ENCODE measurements at places on chromosomes 2 and 18. TPM values are rescaled to one million over a fixed set of nuclear protein-coding genes. Genes with fewer than 3 reads are reported as not detected.
A peak's percentile ranks its signal among the peaks of the same experiment; 100 is the strongest.

ASPRV1 gene
- total RNA-seq: 1.4 TPM

DNA sequence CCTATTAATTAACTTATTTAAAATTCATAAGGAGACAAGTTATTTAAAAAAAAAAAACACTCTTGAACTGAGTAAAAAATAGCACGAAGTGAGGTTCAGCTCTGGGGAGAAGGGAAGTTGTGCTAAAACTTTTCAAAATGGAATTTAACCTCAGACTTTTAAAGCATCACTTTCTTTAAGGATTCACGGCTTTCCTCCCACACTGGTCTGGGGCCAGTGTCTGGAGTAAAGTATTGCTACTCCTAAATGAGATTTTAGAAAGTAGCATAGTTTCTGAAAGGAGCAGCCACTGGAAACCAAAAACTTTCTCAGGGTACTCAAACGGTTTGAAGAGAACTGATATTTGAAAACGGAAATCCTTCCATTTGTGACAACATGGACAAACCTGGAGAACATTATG lies 97.7 kb upstream of the CYP1B1 start:
- DNase-seq: no peak

- no peak for DNase-seq
These were observed 11.8 kb downstream of the RASGRP3 start for GRCh38 chr2:33488178-33488690.

- no peak for DNase-seq
These were observed 27.4 kb downstream of the PRKCE start for GRCh38 chr2:45678791-45679348.

DNA sequence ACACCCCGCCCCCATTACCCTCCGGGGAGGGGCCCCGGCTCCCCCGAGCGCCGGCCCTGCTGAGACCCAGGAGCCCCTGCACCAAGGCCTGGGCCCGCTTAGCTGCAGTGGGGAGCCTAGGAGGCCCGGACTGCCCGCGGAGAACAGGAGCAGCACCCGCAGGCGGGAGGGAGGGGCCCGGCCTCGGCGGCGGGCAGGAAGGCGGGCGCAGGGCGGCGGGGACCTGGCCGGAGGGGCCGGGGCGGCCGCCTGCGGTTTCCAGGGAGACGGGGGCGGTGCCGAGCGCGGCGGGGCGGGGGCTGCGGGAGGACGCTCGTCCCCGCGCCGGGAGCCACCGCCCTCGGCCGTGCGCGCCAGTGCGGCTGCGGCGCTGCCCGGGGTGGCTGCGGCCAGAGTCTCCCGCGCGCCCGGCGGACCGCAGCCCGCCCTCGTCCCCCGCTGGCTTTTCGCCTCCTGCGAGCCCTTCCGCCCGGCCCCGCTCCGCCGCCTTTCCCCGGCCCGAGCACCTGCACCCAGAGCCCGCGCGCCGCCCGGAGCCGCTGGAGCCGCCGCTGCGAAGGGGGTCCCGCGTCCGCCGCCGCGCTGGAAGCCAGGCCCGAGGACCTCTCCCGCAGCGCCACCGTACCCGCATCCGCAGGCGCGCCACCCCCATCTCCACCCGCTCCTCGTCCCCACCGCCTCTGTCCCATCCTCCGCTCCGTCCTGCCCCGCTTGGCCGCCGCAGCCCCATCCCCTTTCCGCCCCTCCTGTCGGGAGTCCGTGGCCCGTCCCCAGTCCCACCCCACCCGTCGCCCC lies 17.2 kb downstream of the GPC1 start:
- peak; percentile 66 for DNase-seq

DNA sequence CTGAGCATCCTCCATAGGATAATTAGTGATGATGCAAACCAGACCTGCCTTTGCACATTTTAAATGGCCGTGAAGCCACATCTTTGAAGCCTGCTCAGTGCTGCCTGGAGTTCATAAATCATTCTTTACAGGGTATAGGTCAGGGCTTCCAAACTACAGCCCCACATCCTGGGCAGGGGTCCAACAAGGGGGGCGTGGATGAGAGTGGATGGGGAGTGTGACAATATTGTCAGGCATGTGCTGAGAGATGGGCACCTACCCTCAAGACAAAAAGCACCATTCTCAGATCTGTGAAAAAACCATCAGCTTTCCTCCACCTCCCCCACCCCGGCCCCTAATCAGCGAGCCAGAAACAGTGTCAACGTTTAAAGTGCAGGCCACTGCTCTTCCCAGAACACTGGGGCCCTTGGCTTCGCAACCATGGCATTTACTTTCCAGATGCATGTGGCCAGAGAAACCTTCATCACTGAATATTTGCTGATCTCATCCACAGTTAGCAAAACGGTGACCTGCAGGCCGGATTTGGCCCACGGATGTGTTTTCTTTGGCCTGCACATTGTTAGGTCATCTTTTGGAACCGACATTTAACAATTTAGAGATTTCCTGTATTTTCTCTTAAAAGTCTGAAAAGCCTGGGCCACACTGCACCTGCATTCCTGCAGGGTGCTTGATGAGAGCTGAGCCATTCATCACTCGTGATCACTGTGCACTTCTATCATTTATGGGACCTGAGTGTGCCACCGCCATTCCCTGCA lies 130.7 kb downstream of the ANKRD44 start:
- DNase-seq: no peak

DNA sequence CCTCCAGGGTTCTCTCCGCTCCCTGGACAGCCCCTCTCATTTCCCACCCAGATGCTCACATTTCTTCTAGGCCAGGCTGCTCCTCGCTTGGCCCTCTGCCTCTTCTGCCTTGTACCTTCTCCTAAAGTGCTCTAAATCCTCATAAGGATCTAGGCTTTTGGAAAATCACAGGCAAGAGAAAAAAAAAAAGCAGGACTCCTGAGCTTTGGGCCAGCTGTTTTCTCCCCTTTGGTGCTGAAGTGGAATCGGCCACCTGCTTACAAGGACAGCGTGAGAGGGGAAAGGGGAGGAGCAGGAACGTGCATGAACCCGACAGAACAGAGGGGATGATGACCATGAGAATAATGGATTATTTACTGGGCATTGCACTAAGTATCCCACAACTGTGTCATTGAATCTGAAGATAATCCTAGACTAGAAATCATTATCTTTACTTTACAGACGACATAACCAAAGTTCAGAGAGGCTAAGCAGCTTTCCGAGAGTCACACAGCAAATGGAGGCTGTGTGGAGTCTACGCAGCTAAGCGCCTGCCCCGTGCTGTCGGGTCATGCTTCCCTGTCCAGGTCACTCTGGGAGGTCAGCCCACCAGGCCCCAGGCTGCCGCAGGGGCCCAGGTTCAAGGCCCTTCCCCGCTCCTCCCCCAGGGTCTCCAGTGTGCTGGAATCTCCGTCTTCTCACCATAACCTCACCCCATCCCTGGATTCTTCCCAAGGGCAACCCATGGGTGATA lies 141.9 kb downstream of the PXDN start:
- no peak for DNase-seq

DNA sequence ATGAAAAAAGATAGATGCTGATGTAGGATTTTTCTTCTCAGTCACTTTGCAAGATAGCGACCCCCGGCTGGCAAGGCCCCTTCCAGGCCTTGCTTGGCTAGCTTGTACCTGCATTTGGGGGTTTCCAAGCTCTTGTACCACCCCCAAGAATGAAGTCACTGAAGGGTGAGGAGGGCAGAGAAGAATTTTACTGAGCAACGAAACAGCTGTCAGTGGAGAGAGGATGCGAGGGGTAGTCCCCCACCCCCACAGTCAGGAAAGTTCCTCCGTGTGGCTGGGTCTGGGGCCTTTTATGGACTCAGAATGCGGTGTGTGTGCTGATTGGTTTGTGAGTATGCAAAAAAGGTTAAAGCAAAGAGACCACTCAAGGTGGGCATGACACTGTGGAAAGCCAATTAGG lies 382.0 kb downstream of the GPD2 start:
- DNase-seq: no peak

- no peak for DNase-seq
These were observed 23.2 kb downstream of the SATB2 start for GRCh38 chr2:199434555-199434954.

HMSD gene
- 25.0 TPM for total RNA-seq

- no peak for DNase-seq
These were observed 72.7 kb upstream of the UBE2E3 start for GRCh38 chr2:180907731-180908130.

GRCh38 chr2:47697000-47697601 lies 85.8 kb upstream of the MSH6 start:
- no peak for DNase-seq

DNA sequence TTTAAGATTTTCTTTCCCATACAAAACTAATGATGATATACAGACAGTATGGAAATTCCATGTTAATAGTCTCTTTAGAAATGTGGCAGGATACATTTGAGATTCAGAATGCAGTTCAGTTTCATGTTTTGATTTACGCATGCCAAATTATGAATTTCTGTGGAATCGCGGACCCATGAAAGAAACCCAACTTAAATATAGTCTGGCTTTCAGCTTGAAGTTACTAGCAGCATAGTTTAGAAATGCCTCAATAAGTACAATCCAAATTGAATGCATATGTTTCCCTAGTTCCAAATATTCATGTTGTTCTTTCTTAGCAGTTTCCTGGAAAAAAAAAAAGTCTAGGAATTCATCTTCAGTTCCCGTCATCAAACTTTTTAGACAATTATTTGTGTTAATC lies 164.1 kb upstream of the RASGRP3 start:
- DNase-seq: no peak

- no peak for DNase-seq
These were observed 73.1 kb downstream of the EIF5B start for GRCh38 chr2:99410276-99410675.

DNA sequence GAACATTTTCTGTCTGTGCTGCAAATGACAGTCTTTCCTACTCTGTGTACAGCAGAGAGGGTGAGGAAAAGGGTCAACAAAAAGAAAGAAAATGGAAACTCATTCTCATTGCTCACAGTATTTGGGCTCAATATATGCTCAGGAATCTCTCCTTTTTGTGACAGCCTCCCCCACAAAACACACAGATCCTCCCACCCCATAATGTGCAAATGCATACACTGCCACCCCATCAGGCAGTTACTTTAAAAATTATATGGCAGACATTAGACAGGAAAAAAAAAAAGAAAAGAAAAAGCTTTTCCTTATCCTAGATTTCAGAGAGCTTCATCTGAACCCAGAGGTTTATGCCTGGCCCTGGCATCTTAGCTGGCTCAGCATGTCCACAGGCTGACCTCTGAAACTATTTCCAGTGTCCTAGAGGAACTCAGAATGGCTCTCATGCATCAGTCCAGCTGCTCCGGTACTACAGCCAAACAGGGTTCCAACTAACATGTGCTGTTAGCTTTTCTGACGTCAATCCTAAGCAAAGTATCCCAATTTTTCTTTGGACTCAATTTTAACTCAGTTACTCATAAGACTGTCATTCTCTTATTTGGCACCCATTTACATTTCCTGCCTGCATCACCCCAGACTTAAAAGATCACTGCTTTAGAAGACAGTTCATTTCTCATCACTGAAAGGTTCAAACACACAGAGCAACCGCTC lies 105.9 kb downstream of the RBMS1 start:
- no peak for DNase-seq

- no peak for DNase-seq
These were observed 872 bp downstream of the DSG2 start for GRCh38 chr18:31498574-31499524.

GRCh38 chr2:47265158-47265557 lies 110.0 kb upstream of the STPG4 start:
- DNase-seq: no peak

GRCh38 chr18:25732862-25733261 lies 357.6 kb downstream of the SS18 start:
- DNase-seq: no peak

GRCh38 chr2:199309411-199309810 lies 148.3 kb downstream of the SATB2 start:
- no peak for DNase-seq

ZBTB7C gene
- total RNA-seq: 0.56 TPM

DNA sequence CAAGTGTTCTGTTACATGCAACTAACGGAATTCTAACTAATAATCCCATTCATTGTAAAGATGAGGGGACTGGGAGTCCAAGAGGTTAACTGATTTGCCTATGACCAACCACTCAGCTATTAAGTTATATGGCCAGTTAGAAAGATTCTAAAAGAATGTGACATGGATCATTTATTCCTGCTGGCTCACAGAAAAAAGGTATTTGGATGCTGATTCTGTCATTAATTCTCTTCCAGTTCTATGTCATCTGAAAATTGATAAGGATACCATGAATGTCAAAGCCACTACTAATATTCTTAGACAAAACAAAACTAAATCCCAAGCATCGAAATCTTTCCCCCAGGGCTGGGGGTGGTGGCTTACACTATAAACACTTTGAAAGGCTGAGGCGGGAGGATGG lies 41.2 kb upstream of the GORASP2 start:
- no peak for DNase-seq

DNA sequence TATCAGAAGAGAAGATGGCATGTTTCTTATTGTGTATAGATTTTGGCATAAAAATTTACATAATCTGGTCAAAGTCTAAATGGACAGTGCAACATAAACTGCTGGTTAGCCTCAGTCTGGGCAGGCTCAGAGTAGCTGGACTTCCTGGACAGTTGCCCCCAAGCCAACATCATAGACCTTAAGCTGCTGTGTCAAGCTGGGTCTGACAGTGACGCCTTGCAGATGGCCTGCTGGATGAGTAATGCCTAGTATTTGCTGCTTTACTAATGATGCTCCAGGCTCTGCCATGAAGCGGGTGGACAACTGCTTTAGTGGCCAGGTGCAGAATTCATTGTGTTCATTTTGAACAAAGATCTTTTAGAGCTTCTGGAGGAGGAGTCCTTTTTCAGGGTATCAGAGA lies 603.7 kb upstream of the ZEB2 start:
- DNase-seq: no peak

DNA sequence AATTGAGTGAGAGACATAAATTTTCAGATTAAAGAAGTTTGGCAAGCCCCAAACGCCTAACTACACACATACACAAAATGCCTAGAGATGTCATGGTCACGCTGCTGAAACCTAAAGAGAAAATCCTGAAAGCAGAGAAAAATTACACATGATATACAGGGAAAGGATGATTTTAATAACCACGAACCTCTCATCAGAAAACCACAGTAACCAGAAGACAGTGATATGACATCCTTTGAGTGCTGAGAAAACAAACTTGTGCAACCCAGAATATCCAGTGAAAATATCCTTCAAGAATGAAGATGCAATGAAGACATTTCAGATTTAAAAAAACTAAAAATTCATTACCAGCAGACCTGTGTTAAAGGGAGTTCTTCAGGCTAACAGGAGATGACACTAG lies 122.4 kb upstream of the LMAN1 start:
- DNase-seq: no peak

CDH2 gene
- 0.07 TPM for total RNA-seq

MYL1 gene
- not detected for total RNA-seq

TBR1 gene
- not detected for total RNA-seq

- no peak for DNase-seq
These were observed 29.9 kb upstream of the NAPG start for GRCh38 chr18:10495936-10496335.

ANKRD29 gene
- total RNA-seq: not detected

LAMA3 gene
- total RNA-seq: not detected

DOCK10 gene
- 138 TPM for total RNA-seq

DNA sequence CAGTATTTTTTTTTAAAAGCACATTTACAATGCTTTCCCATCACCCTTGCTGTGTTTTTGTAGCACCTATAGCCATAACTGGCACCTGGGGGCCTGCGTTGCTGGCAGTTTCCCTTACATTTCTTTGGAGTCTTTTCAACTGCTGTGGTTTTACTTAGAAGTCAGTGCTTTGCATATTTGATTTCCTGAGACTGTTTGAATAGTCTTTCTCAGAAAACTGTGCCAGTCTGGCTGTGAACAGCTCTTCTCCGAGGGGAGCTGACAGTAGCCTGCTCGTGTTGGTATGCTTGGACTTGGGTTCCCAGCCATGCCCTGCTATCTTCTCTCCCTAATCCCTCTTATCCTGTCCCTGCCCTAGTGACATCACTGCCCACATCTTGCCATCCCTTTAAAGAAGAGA lies 81.5 kb downstream of the DPP4 start:
- DNase-seq: peak; percentile 90

- DNase-seq: no peak
These were observed 378.3 kb downstream of the MTX2 start for GRCh38 chr2:176647325-176648165.
